ENCODE measurements at places on chromosomes 4 and X. TPM values are rescaled to one million over a fixed set of nuclear protein-coding genes. Genes with fewer than 3 reads are reported as not detected.

POU4F2 gene
- total RNA-seq, result not detected

ARR3 gene
- total RNA-seq, result not detected

PPP4R3C gene
- total RNA-seq, result not detected

PPID gene
- total RNA-seq, result 18.2 TPM

GRCh38 chr4:129974730-129975129 lies 878.8 kb downstream of the C4orf33 start:
- no peaks in the 10 kb centered on the region for H3K36me3 ChIP-seq
- H3K27me3 ChIP-seq, result no peaks in the 10 kb centered on the region
- DNase-seq, result no peak
- no peaks in the 10 kb centered on the region for H3K4me1 ChIP-seq
- H3K4me3 ChIP-seq, result no peak overlapping the region

DNA sequence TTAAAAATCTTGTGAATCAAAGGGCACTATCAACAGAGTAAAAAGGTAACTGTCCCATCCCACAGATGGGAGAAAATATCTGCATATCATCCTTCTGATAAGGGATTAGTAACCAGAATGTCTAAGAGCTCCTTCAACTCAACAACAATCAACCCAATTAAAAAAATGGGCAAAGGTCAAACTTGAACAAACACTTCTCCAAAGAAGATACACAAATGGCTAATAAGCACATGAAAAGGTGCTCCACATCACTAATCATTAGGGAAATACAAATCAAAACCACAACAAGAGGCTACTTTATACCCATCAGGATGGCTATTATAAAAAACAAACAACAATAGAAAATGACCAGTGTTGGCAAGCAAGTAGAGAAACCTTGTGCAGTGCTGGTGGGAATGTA lies 43.3 kb downstream of the TMEM165 start:
- H3K27ac ChIP-seq, result no peak overlapping the region
- H3K36me3 ChIP-seq, result no peaks in the 10 kb centered on the region
- no peak overlapping the region for H3K4me3 ChIP-seq
- H3K4me1 ChIP-seq, result no peaks in the 10 kb centered on the region
- H3K27me3 ChIP-seq, result no peaks in the 10 kb centered on the region

DNA sequence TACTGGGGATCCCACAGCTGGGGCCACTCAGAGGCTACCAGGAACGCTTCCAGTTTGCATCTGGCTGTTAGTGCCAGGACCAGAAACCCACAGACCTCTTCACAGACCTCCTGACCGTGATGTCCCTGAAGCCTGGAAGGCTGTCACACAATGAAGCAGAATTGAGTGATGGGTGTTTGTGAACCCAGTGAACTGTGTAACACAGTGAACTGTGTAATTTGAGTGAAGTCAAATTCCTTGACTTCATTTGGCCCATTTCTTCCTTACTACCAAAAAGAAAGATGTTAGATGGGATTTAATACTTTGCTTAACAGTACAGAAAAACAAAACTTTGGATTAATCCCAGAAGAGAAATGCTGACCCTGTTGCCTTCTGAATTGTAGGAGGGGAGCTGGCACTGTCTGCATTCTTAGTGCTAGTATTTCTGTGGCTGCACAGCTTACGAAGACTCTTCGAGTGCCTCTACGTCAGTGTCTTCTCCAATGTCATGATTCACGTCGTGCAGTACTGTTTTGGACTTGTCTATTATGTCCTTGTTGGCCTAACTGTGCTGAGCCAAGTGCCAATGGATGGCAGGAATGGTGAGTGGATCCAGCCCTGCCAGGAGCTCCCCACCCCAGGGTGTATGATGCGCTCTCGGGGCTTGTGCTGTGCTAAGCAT lies 17.8 kb downstream of the SRD5A3 start:
- H3K36me3 ChIP-seq, result no peaks in the 10 kb centered on the region
- no peak overlapping the region for H3K27ac ChIP-seq
- no peak for DNase-seq
- no peaks in the 10 kb centered on the region for H3K27me3 ChIP-seq
- peaks cover 7% of the 10 kb centered on the region for H3K4me1 ChIP-seq

DNA sequence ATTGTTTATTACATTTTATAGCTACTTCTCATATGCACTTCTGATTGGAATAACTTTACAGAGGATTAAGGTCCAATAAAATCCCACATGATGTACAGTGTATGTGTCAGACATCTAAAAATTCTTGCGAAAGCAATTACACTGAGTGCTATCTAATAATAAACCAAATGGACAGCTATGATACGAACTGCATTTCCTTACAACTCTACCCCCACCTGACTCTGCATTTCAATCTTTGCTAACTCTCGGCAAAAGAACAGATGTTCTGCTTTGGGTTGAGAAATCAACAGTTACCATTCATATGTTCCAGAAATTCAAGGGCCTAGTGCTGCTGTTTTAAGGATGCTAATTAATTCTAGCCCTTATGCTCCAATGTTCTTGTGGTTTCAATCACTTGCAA lies 287.9 kb upstream of the NOCT start:
- no peak overlapping the region for H3K27ac ChIP-seq
- H3K4me1 ChIP-seq, result no peaks in the 10 kb centered on the region
- no peak for DNase-seq
- H3K36me3 ChIP-seq, result no peaks in the 10 kb centered on the region
- H3K4me3 ChIP-seq, result no peak overlapping the region

GRCh38 chr4:150323406-150324325 lies 245.4 kb downstream of the DCLK2 start:
- DNase-seq, result no peak
- H3K27me3 ChIP-seq, result no peaks in the 10 kb centered on the region
- no peaks in the 10 kb centered on the region for H3K36me3 ChIP-seq
- H3K4me1 ChIP-seq, result no peaks in the 10 kb centered on the region
- H3K27ac ChIP-seq, result no peak overlapping the region

DNA sequence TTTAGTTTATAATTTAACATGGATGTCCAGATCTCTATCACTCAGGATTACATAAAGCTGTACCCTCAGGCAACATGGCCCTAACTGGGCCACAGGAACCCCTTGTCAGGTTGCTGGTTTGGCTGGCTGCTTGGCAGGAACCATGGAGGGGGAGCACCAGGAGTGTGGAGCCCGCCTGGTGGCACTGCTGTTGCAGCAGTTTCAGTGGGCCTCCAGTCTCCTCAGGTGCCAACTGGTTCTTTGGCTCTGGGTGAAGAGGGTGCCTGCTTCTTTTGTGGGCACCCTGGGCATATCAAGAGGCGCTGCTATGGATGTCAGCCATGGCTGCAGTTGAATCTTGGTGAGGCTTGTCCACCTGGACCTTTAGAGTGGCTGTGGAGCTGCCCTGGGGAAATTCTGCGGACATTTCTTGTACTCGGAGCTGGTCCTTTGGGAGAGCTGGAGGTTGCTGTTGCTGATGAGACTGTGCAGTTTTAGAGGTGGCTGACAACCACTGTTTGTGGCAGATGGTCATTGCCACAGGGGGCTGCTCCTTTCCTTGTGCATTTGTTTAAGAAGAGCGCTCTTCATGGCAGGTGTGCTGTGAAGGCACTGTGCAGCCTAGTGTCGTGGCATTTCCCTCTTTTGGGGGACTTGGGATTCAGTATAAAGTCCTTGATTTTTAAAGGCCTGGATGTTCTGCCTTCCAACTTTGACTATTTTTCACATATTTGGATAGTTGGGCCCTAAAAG lies 10.3 kb upstream of the SMIM14 start:
- H3K4me3 ChIP-seq, result no peak overlapping the region

GRCh38 chrX:66760651-66761050 lies 121.8 kb upstream of the EDA2R start:
- H3K27ac ChIP-seq, result no peak overlapping the region
- DNase-seq, result no peak
- H3K4me1 ChIP-seq, result no peaks in the 10 kb centered on the region
- H3K36me3 ChIP-seq, result no peaks in the 10 kb centered on the region
- no peaks in the 10 kb centered on the region for H3K27me3 ChIP-seq

DNA sequence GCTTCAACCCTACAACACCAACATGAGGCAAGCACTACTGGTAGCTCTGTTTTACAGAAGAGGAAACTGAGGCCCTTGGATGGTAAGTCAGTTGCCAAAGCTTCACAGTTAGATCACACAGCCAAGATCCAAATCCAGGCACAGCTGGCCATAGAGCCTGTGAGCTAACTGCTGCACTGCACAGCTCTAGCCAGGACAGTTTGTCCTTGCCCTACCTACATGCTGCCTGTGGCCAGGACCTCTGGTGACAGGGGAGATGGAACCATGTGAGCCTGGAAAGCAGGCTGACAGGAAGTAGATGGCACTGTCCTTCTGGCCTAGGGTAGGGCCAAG lies 257.8 kb downstream of the FBXW7 start:
- no peaks in the 10 kb centered on the region for H3K4me1 ChIP-seq
- H3K4me3 ChIP-seq, result no peak overlapping the region
- no peak for DNase-seq
- no peaks in the 10 kb centered on the region for H3K36me3 ChIP-seq

- no peaks in the 10 kb centered on the region for H3K36me3 ChIP-seq
- H3K27me3 ChIP-seq, result no peaks in the 10 kb centered on the region
- H3K27ac ChIP-seq, result no peak overlapping the region
- H3K4me3 ChIP-seq, result no peak overlapping the region
- DNase-seq, result no peak
These were observed 105.4 kb upstream of the FAM9C start for GRCh38 chrX:13149702-13150350.

DNA sequence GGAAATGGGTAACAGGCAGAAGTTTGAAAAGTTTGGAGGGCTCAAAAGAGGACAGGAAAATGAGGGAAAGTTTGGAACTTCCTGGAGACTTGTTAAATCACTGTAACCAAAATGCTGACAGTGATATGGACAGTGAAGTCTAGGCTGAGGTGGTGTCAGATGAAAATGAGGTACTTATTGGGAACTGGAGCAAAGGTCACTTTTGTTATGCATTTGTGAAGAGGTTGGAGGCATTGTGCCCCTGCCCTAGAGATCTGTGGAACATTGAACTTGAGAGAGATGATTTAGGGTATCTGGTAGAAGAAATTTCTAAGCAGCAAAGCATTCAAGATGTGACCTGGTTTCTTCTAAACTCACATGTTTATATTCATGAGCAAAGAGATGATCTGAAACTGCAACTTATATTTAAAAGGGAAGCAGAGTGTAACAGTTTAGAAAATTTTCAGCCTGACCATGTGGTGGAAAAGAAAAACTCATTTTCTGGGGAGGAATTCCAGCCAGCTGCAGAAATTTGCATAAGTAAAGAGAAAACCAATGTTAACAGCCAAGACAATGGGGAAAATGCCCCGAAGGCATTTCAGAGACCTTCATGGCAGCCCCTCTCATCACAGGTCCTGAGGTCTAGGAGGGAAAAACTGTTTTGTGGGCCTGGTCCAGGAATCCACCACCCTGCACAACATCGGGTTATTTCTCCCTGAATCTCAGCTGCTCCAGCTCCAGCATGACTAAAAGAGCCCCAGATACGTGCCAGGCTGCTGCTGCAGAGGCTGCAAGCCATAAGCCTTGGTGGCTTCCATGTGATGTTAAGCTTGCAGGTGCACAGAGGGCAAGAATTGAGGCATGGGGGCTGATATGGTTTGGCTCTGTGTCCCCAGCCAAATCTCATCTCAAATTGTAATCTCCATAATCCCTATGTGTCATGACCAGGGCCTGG lies 632.5 kb upstream of the GNPDA2 start:
- DNase-seq, result no peak
- H3K4me3 ChIP-seq, result no peak overlapping the region
- H3K36me3 ChIP-seq, result no peaks in the 10 kb centered on the region
- H3K27ac ChIP-seq, result no peak overlapping the region

Data from ovary (tissue), 10 donors.